Activated CD8-positive, alpha-beta T cell treated with anti-CD3 and anti-CD28 coated beads for 36 hours (primary cell): ENCODE measurements at places on chromosomes 2 and 18. TPM values are rescaled to one million over a fixed set of nuclear protein-coding genes. Genes with fewer than 3 reads are reported as not detected.
A peak's percentile ranks its signal among the peaks of the same experiment; 100 is the strongest.

Gene IL1RL1
- 0.20 TPM for total RNA-seq

Gene ALKAL2
- total RNA-seq, result not detected

Gene FARSB
- total RNA-seq, result 56.7 TPM

Gene MEP1B
- not detected for total RNA-seq

Gene HRH4
- total RNA-seq, result not detected

DNA sequence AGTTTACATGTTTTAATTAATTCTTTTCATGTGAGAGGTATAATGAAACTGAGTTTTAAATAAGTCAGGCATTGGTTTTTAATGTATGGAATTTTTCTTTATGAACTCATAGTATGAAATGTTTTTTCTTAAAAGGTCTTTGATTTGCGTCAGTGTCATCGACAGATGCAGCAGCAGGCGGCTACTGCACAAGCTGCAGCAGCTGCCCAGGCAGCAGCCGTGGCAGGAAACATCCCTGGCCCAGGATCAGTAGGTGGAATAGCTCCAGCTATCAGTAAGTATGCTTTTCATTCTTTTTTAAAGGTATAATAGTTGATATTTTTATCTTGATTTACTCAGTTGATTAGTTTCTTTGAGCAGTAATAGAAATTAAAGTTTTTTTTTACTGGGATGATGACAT lies 46.5 kb downstream of the SMAD4 start:
- DNase-seq, result no peak

- DNase-seq, result no peak
Measured at GRCh38 chr2:189297446-189297845, 117.9 kb upstream of the COL5A2 start.

DNA sequence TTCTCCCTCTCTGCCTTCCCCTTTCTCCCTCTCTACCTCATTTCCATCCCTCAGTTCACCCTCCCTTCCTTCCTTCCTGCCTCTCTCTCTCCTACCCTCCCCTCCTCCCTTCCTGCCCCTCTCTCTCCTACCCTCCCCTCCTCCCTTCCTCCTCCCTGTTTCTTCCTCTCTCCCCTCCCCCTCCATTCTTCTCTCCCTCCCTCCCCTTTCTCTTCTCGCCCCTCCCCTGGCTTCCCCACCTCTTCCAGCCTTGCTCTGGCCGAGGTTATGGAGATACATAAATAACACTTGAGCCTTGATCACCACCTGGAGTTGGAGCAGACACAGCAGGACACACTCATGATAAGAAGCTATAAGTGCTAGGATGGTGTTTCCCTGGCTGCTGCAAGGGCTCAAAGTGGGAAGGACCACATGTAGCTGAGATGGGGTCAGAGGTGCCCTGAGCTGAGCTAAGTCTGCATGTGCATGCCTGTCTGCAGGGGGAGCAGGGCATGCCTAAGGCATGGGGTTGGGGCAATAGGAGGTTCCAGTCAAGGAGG lies 326.1 kb upstream of the HS6ST1 start:
- DNase-seq, result no peak

DNA sequence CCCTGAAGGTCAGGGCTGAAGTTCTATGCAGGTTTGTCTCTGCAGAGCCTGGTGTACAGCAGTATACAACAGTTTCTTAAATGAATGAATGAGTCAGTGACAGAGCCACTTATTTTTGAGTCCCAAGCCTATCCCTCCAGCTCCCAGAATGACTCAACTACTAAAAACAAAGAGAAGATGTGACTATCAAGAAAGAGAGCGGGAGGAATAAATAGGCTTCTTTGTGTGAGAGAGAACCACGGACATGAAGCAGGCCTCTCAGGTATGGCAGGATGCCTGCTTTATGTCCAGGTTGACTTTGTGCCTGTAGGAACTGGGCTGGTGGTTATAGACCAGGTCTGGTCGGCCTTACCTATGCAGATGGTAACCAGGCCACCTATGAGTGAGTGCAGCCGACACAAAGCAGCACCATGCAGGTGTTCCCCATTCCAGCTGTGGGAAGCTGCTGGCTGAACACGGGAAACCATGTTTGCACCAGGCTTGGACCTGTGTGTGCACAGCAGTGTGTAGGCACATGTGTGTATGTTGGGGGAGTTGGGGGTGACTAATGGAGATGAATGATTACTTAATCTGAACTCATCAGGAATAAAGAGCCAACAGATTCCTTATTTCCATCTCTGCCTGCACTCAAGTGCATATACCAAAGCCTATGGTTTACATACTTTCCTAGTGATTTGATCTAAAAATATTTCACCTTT lies 171.0 kb downstream of the OSR1 start:
- no peak for DNase-seq

- DNase-seq, result no peak
Measured at GRCh38 chr2:3703757-3704355, 481 bp downstream of the DCDC2C start.

DNA sequence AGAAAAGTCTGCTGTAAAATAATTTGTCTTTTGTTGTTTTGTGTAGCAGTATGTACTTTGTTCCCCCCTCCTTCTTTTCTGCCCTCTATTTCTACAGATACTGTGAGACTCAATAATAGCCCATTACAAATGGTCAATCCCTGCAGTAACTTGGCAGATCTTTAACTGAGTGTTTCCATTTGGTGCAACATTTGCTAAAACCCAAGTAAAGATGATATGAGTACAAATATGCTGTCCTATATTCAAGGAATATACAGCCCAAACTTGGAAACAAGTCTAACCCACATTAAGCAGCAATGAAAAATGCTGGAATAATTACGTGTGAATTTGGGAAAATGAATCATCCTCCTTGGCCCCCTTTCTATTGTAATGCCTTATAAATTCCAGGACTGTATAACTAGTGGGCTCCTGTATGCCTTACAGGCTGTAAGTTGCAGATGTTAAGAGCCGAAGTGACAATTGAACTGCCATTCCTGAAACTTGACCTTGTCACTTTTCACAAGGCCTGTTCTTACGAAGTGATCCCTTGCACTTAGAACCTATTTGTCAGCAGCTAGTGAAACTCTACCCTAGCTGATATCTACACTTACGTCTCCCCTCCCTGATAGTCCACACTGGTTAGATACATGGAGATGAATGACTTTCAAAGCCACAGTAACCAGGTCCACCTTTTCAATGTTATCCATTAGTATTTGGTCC lies 104.9 kb downstream of the IRS1 start:
- no peak for DNase-seq

GRCh38 chr2:234491281-234491680 lies 5.6 kb downstream of the ARL4C start:
- DNase-seq, result peak; percentile 37

DNA sequence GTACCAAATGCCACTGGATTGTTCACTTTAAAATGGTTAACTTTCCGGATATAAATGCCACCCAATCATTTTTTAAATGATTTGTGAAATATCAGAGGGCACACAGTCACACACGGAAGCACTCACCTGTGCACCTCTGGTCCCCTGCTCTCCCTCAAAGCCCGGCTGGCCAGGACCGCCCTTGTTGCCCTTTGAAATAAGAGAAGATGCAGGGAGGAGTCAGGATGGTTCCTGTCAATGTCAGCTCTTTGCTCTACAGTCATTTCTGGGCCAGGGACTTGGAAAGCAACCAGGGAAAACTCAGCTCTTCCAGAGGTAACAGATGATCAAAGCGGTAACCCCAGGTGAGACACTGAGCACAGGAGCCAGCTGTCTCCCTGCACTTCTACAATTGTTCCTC lies 60.7 kb downstream of the COL6A3 start:
- no peak for DNase-seq

- no peak for DNase-seq
Measured at GRCh38 chr2:38109732-38110181, 33.8 kb upstream of the CYP1B1 start.

DNA sequence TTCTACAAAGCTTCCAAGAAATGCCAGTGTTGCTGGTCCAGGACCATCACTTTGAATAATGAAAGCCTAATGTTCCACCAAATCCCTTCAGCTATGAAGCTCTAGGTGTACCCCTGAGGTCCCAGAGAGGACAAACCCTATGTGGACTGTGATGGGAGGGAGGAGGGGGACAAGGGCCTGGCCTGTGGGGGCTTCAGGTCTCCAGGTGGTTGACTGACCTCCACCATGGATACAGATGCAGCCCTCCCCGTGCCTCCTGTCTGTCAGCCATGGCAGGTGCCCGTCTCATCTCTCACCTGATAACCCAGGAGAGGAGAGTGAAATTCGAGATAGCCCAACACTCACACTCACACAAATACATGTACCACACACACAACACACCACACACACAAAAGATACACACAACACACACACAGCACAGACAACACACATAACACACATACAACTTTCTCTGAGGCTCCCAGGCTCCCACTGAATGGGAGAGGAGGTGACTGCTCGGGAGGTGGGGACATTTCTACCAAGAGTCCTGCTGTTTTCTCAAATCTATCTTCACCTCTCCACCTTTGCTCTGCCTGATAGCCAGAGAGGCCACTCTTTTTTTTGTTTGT lies 12.8 kb upstream of the RHOB start:
- DNase-seq, result no peak
